ENCODE measurements at places on chromosomes 4 and X.

DNA sequence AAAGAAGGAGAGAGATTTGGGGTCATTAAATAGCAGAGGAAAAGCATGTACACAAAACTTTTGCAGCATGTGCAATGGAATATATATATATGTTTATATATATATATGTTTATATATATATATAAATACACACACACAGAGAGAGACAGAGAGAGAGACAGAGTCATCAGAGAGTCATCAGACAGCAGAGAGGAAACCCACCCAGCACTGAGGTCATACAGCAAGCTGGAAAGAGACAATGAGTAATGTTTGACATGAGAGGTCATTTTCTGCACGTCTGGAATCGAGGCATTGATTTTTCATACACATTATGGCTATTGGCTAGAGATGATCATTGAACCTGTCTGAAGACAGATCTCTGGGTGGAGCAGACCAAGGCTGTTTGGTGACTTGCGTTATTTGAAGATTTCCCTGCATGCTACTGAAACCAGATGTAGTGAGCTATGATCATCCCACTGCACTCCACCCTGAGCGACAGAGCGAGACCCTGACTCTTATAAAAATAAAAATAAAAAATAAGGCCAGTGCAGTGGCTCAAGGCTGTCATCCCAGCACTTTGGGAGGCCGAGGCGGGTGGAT is 48.8 kb upstream of the SHOX start:
- DNase-seq = no peak

DNA sequence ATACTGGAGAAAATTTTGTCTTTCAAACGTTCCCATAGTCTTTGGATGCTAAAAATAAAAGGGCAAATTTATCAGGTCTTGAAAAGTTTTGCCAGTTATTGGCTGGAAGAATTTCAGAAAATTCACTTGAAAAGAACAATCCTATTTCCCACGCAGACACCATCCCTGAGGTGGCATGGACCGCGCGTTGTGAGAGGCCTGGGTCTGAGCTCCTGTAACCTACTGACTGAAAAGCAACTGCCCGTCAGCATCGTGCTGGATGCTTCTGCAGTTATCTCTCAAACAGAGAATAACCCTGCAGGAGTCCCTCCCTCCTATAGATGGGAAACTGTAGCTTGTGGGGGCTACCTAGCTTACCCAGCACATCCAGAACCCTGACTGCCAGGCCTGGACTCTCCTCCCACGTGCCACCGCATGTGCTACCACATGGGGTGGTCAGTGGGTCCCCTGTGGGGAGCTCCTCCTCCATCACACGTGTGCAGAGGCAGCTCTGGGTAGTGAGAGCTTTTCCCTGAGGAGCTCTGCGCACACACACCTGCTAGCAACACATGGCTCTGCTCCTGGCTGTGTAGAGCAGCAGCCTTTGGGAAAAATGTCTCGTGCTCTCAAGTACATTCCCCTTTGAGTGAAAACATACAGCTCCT is 36.1 kb downstream of the NSG1 start:
- no peak for DNase-seq

DNA sequence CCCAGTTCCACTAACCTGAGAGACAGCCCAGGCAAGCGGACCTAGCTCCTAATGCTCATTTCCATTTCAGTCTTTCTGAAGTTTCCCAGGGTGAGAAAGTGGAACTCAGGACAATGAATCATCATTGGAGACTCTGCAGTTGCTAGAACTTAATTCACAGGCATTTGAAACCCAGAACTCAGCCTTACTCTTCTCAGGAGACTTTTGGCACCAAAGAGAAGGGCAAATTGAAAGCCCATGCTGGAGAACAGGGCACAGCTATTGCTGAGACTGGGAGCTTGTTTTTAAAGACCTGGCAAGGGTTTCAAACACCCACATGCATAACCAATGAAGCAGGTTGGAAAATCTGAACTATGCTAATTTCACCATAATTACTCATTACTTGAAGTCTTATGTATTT is 36.0 kb downstream of the BST1 start:
- DNase-seq = no peak

- no peak for DNase-seq
These were observed 9.9 kb upstream of the ANAPC4 start for GRCh38 chr4:25367004-25367621.

GRCh38 chrX:15501506-15501905 is 899 bp downstream of the BMX start:
- no peak for DNase-seq

DNA sequence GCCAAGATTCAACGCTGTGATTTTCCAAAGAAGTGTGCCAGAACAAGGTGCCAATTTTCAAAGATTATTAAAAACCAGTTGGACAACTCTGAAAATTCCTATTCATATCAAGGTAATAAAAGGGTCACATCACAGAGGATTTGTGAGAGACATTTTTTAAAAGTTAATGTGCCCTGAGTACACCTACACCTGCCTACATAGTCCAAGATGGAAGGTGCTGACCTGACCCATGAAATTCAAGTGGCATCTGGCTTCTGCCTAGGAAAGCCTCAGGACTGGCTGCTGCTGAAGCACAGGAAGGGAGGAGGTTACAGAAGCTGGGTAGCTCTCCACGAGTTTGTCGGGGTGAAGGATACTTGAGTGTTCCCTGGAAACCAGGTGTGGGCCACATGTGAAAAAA is 11.4 kb upstream of the ARSJ start:
- no peak for DNase-seq

DNA sequence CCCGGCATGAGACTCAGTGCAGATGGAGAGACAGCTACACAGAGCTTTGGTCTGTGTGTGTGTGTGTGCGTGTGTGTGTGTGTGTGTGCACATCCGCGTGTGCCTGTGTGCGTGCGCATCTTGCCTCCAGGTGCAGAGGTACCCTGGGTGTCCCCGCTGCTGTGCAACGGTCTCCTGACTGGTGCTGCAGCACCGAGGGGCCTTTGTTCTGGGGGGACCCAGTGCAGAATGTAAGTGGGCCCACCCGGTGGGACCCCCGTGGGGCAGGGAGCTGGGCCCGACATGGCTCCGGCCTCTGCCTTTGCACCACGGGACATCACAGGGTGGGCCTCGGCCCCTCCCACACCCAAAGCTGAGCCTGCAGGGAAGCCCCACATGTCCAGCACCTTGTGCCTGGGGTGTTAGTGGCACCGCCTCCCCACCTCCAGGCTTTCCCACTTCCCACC is 14.3 kb downstream of the FGFR3 start:
- DNase-seq = no peak

- DNase-seq = no peak
These were observed 59.5 kb downstream of the PPA2 start for GRCh38 chr4:105414316-105414715.

DNA sequence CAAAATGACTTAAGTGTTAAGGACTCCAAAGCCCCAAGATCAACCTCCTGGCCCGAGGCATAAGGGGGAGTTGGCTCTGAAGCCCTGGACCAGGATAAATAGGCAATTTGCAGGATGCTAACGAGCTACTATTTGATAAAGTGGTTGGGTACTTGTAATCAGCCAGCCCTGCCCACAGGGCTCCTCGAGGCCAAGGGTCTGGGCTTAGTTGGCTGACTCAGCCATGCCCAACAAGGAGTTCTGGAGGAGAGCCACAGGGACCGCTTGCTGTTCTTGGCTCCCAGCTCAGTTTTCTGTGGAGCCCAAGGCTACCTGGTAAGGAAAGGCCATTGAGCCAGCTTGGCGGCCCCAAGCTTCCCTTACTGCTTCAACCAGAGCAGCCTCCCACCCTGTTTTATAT is 7.8 kb downstream of the HMGB3 start:
- DNase-seq = no peak

DNA sequence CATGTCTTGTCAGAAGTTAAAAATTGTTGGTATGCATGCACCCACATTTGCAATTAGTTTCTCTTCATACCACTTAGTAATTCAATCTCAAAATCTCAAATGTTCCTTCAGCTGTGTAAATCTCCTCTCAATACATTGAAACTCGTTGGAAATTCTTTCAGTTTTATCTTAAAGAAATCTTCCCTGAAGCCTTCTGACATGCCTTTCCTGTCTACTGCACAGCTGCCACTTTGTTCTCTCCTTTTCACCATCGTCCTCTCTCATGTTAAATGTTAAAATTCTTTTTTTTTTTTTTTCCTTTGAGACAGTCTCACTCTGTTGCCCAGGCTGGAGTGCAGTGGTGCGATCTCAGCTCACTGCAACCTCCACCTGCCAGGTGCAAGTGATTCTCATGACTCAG is 30.9 kb downstream of the MCUB start:
- DNase-seq = no peak

DNA sequence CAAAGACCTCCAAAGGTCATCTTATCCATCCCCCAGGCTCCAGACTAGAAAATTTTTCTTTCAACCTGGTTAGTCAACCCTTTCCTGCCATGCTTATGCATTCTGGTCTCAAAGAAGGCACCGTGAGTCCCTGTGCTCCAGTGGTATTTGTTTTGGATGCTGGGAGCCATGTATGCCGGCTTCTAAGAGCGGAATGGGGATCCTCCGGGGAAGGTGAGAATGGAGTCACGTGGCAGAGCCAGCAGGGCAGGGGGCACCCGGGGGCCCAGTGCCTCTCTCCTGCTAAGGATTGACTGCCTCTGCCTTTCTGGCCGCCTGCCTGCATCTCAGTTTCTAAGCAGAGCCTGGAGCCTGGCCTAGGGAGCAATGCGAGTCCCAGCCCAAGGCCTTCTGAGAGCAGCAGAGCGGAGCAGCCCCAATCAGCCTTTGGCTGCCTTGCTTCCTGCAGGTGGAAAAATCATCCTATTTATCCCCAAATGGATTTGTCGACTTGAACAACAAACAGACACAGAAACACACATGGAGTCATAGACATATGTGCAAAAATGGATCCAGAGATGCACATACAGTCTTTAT is 141.0 kb downstream of the PJA1 start:
- DNase-seq = no peak

- DNase-seq = no peak
These were observed 114.9 kb upstream of the ARX start for GRCh38 chrX:25130619-25131018.

DNA sequence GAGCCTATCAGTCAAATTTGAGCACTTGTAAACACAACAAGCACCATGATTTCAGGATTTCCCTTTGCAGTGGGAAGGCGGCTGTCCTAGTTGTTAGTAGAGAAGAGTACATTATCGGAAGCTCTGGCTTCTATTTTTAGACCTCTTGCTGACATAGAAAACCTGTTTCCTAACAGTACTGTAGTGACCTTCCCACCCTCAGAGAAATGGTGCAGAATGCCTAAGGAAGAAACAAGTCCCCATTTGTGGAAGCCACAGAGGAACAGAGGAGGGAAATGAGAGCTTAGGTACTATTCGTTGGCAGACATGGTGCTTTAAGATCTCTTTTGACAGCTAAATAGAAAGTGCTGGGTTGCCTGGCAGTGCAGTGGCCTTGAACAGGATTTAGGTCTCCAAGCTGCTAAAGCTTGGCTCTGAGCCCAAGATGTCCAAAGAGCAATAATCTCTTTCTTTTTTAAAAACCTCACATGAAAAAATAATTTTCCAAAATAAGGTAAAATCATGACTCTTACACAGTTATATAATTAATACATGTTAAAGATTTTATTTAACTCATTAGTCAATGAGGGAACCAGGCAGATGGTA is 24.9 kb downstream of the GLRA2 start:
- no peak for DNase-seq

DNA sequence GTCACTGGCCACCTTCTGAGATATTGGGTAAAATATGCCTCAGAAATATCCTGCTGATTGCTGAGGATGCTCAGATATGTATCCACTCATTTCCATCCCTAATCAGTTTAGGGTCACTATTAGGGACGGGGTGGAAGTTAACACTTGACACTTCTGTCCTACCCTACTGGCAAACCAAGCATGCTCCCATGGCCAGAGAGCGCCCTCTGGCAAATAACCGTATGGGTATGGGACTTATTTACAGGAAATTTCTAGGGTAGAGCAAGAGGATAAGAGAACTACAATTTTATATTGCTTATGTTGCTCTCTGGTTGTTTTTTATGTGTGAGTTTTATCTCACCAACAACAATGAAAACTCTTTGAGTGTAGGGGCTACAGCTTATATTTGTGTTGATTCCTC is 86.8 kb upstream of the TSPAN7 start:
- no peak for DNase-seq
